ENCODE measurements at places on chromosomes 1 and 21. TPM values are rescaled to one million over a fixed set of nuclear protein-coding genes. Genes with fewer than 3 reads are reported as not detected.

DNA sequence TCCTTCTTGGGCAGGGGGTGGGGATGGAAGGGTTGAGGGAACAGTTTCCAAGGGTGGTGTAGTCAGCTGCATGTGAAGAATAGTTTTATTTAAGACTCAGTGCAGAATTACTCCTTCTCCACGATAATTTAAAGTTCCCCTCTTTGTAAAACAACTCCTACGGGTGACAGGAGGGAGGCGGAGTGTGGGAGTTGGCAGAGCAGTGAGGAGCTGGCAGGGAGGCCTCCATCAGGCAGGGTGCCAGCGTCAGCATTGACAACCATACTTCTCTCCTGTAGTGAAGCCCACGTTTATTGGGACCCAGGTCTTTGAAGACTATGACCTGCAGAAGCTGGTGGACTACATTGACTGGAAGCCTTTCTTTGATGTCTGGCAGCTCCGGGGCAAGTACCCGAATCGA, 93.8 kb downstream of the MTR start:
- DNase-seq: peak; percentile 54

PIK3R3 gene
- 23.6 TPM for total RNA-seq

FCRL3 gene
- not detected for total RNA-seq

SHC1 gene
- 105 TPM for total RNA-seq

FABP3 gene
- total RNA-seq: 77.6 TPM

KCNJ15 gene
- total RNA-seq: 0.21 TPM

GRCh38 chr1:200415789-200416593, 6.2 kb upstream of the ZNF281 start:
- DNase-seq: peak; percentile 82
